Fibroblast of lung (primary cell): ENCODE measurements at places on chromosomes 2 and 18. TPM values are rescaled to one million over a fixed set of nuclear protein-coding genes. Genes with fewer than 3 reads are reported as not detected.
A peak's percentile ranks its signal among the peaks of the same experiment; 100 is the strongest.

Gene IKZF2
- 4.9 and 6.4 TPM in 2 replicates for polyA plus RNA-seq

Gene TACR1
- polyA plus RNA-seq, result 0.05 and 0.23 TPM in 2 replicates

Gene CYRIA
- polyA plus RNA-seq, result 3.6 and 6.3 TPM in 2 replicates

DNA sequence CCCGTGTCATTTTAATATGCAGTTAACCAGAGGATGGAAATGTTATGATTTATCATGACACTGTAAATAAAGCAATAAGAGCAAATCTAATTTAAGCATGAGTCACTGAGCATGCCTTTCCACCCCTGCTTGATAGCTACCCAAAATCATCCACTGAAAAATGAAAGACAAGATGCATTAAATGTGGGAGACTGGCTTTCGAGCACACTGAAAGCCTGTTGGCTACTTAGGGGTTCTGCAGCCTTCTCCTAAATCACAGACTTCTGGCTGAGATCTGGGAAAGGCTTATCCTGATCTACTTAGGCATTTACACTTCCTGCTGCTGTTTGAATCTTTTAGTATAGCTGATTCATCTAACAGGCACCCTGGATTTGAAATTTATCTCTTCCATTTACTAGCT lies 778.3 kb upstream of the CDH7 start:
- H3K4me1 ChIP-seq, result no peaks in the 10 kb centered on the region
- no peaks in the 10 kb centered on the region for H3K36me3 ChIP-seq
- DNase-seq, result peak; percentile 5
- no peaks in the 10 kb centered on the region for H3K27me3 ChIP-seq

- peak; percentile 25 for DNase-seq
- H3K36me3 ChIP-seq, result no peaks in the 10 kb centered on the region
- H3K4me1 ChIP-seq, result no peaks in the 10 kb centered on the region
- no peak overlapping the region for H3K4me3 ChIP-seq
- H3K27me3 ChIP-seq, result no peaks in the 10 kb centered on the region
Observed at GRCh38 chr2:100571668-100572067, 8.9 kb downstream of the PDCL3 start.

- H3K36me3 ChIP-seq, result peaks cover 12% of the 10 kb centered on the region
- H3K4me1 ChIP-seq, result peaks cover 7% of the 10 kb centered on the region
- H3K27ac ChIP-seq, result no peak overlapping the region
- H3K4me3 ChIP-seq, result no peak overlapping the region
Observed at GRCh38 chr2:216117561-216118340, 8.6 kb downstream of the XRCC5 start.

DNA sequence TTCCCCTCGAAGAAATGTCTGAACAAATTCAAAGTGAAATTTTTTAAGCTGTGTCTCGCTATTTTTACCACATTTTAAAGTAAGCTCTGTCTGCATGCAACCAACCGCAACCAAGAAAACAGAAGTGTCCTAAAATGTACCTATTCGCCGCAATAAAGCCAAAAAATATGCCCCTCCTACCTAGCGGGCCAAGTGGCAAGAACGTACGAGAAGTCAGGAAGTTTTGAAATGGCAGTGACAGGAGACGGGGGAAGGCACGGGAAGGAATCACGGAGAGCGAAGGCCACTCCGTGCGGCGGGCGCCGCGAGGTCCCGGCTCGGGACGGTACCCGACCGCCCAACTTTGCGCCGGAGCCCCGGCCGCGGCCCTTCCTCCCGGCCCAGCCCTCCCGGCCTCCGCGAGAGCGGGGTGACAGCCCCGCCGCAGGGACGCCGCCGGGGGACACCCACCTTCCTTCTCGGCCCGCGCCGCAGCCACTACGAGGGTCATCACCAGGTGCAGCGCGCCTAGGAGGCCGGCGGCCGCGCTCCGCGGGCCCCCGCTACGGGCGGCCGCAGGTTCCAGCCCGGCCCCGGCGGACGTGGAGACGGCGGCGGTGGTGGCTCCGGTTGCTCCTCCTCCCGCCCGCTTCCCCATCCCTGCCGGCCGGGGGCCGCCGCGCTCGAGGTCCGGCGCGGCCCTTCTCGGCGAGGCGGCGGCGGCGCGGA lies 568 bp downstream of the TMEM131 start:
- H3K4me3 ChIP-seq, result peak overlapping the region; percentile 87
- H3K27ac ChIP-seq, result peak overlapping the region; percentile 90
- peaks cover 2% of the 10 kb centered on the region for H3K27me3 ChIP-seq
- peak; percentile 38 for DNase-seq
- H3K36me3 ChIP-seq, result no peaks in the 10 kb centered on the region
